Neural progenitor cell (in vitro differentiated cells): ENCODE measurements at places on chromosomes 3 and 15. TPM values are rescaled to one million over a fixed set of nuclear protein-coding genes. Genes with fewer than 3 reads are reported as not detected.

Gene GOLGA6L26
- total RNA-seq, result not detected in 2 replicates

Gene KIF15
- total RNA-seq, result 46.2 and 83.4 TPM in 2 replicates

Gene PLA2G4E
- not detected in 2 replicates for total RNA-seq

Gene ZNF621
- 14.3 and 24.8 TPM in 2 replicates for total RNA-seq

Gene CMTM7
- total RNA-seq, result 11.4 and 11.8 TPM in 2 replicates

Gene LYZL4
- not detected in 2 replicates for total RNA-seq

Gene GYG1
- 20.7 and 22.0 TPM in 2 replicates for total RNA-seq

Gene MINDY2
- 15.4 and 25.0 TPM in 2 replicates for total RNA-seq

Gene GREM1
- total RNA-seq, result 2.9 and 4.4 TPM in 2 replicates

GRCh38 chr15:47618241-47618640, 99.1 kb upstream of the SEMA6D start:
- DNase-seq, result peak; percentile 84
- H3K4me3 ChIP-seq, result no peak overlapping the region
- H3K27ac ChIP-seq, result peak overlapping the region; percentile 6
- H3K4me1 ChIP-seq, result peaks cover 46% of the 10 kb centered on the region

DNA sequence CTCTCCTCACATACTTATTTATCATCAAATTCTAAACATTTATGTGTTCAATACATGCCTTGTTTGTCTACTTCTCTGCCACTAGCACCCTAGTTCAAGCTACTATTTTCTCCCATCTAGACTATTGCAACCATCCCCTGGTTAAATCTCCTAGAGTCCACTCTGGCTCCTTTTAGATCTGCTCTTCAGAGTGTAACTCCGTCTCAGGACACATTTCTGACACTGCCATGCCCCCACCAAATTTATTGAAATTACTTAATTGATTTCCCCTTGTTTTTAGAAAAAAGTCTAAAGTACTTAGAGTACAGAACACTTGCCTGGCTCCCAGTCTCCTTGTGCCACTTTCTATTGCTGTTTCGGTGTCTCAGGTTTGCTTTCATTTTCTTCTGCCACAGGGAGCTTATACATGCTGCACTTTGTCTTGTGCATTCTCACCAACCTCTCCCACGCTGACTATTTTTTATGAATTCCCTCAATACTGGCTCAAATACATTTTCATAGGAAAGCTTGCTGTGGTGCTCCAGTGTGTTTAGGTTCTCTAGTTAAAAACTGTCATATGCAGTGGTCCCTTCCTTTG, 792.3 kb downstream of the DIPK2A start:
- H3K4me3 ChIP-seq, result no peak overlapping the region
- no peaks in the 10 kb centered on the region for H3K27me3 ChIP-seq
- H3K4me1 ChIP-seq, result no peaks in the 10 kb centered on the region

GRCh38 chr15:40986820-40987219, 33.5 kb downstream of the CHAC1 start:
- H3K27ac ChIP-seq, result no peak overlapping the region
- DNase-seq, result no peak
- no peak overlapping the region for H3K4me3 ChIP-seq
- no peaks in the 10 kb centered on the region for H3K27me3 ChIP-seq

- H3K27ac ChIP-seq, result no peak overlapping the region
- no peaks in the 10 kb centered on the region for H3K36me3 ChIP-seq
- H3K4me1 ChIP-seq, result no peaks in the 10 kb centered on the region
- no peaks in the 10 kb centered on the region for H3K27me3 ChIP-seq
Measured at GRCh38 chr3:190217081-190217480, 96.4 kb upstream of the P3H2 start.

GRCh38 chr3:117443014-117443413, 733.4 kb downstream of the TUSC7 start:
- no peak overlapping the region for H3K4me3 ChIP-seq
- DNase-seq, result no peak
- H3K27me3 ChIP-seq, result no peaks in the 10 kb centered on the region
- no peaks in the 10 kb centered on the region for H3K36me3 ChIP-seq
- no peak overlapping the region for H3K27ac ChIP-seq
- H3K4me1 ChIP-seq, result peaks cover 9% of the 10 kb centered on the region

- no peak overlapping the region for H3K27ac ChIP-seq
- H3K4me1 ChIP-seq, result no peaks in the 10 kb centered on the region
- H3K4me3 ChIP-seq, result no peak overlapping the region
- no peak for DNase-seq
- H3K27me3 ChIP-seq, result no peaks in the 10 kb centered on the region
- H3K36me3 ChIP-seq, result no peaks in the 10 kb centered on the region
Measured at GRCh38 chr3:147311716-147312115, 94.6 kb downstream of the ZIC4 start.

DNA sequence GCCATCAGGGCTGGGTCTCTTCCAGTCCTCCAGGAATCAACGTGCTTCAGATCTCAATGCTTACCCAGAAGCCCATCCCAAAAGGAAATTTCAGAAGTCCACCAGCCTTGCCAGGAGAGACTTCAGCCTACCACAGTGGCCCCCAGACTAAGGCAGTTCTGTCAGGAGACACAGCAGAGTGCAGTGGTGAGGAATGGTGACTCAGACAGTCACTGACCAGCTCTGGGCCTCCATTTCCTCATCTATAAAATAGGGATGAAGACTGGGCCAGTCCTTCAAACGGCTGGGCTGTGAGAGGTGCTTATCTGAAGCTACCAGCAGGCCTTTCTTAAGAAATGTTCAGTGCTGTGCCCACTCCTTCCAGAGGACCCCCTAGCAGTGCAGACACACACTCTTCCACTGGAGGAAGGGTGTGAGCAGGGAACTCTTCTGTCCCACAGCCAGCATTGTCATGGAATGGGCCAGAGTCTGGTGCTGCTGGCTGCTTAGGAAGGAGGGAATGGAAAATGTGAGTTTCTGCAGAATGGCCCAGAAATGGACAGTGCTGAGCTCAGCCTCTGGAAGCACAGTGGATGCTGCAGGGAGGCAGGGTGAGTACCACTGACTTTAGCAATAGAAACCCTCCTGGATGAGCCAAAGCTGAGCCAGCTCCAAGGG, 41.6 kb upstream of the DUSP7 start:
- no peak overlapping the region for H3K27ac ChIP-seq
- DNase-seq, result no peak
- no peaks in the 10 kb centered on the region for H3K27me3 ChIP-seq
- H3K4me1 ChIP-seq, result no peaks in the 10 kb centered on the region

DNA sequence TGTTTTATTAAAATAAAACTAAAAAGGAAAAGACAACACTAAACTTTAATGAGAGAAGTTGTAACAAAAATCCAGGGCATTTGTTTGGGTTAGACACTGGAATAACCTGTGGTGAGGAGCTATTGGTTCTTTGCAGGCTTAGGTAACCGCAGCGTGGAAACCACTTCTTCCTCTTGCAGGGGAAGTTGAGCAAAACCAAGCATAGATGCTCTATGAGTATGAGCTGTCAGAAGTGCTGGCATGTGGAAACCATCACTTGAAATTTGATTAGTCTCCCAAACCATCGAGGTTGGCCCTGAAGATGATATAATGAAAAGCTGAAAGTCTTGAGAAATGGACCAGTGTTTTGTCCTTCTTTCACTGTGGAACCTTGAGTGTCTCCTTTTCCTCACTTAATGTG, 127.1 kb upstream of the RBMS3 start:
- no peaks in the 10 kb centered on the region for H3K36me3 ChIP-seq
- peaks cover 16% of the 10 kb centered on the region for H3K4me1 ChIP-seq
- H3K4me3 ChIP-seq, result no peak overlapping the region
- DNase-seq, result no peak
- H3K27me3 ChIP-seq, result no peaks in the 10 kb centered on the region

DNA sequence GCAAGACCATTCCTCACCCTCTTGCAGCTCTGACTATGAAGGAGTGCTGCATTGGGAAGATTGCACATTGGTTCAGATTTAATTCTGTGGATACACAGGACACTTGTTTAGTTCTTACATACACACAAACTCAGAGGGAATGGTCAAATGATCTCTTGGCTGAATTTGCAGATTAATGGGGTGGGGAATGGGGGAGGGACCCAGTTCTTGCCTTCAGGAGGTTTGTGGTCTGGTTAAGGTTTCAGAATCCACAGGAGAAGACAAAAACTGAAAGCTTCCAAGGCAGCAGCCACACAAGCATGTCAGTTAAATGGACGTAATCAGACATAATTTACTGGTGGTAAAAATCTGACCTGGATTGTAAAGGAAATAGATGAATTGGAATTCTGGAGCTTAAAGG, 257.1 kb upstream of the ROPN1 start:
- no peak overlapping the region for H3K4me3 ChIP-seq
- H3K4me1 ChIP-seq, result peaks cover 6% of the 10 kb centered on the region
- DNase-seq, result no peak
- H3K27ac ChIP-seq, result no peak overlapping the region
- no peaks in the 10 kb centered on the region for H3K36me3 ChIP-seq

- no peaks in the 10 kb centered on the region for H3K27me3 ChIP-seq
- no peak overlapping the region for H3K4me3 ChIP-seq
- H3K4me1 ChIP-seq, result peaks cover 9% of the 10 kb centered on the region
- H3K36me3 ChIP-seq, result no peaks in the 10 kb centered on the region
- H3K27ac ChIP-seq, result no peak overlapping the region
Measured at GRCh38 chr3:10599444-10599843, 94.1 kb upstream of the ATP2B2 start.

- H3K36me3 ChIP-seq, result no peaks in the 10 kb centered on the region
- H3K27me3 ChIP-seq, result no peaks in the 10 kb centered on the region
- H3K27ac ChIP-seq, result no peak overlapping the region
- DNase-seq, result no peak
- H3K4me3 ChIP-seq, result no peak overlapping the region
Measured at GRCh38 chr15:91067036-91067435, 33.0 kb upstream of the SV2B start.

- DNase-seq, result no peak
- no peaks in the 10 kb centered on the region for H3K36me3 ChIP-seq
- no peak overlapping the region for H3K27ac ChIP-seq
- no peak overlapping the region for H3K4me3 ChIP-seq
- no peaks in the 10 kb centered on the region for H3K4me1 ChIP-seq
- H3K27me3 ChIP-seq, result no peaks in the 10 kb centered on the region
Measured at GRCh38 chr3:100040451-100041225, 73.7 kb downstream of the FILIP1L start.

GRCh38 chr15:30985081-30985531, 6.3 kb downstream of the MTMR10 start:
- no peak overlapping the region for H3K4me3 ChIP-seq
- H3K27me3 ChIP-seq, result no peaks in the 10 kb centered on the region
- no peak overlapping the region for H3K27ac ChIP-seq
- DNase-seq, result no peak
- peaks cover 2% of the 10 kb centered on the region for H3K4me1 ChIP-seq
- H3K36me3 ChIP-seq, result no peaks in the 10 kb centered on the region

- H3K27me3 ChIP-seq, result no peaks in the 10 kb centered on the region
- no peak overlapping the region for H3K4me3 ChIP-seq
- no peaks in the 10 kb centered on the region for H3K36me3 ChIP-seq
- H3K4me1 ChIP-seq, result peaks cover 48% of the 10 kb centered on the region
- no peak overlapping the region for H3K27ac ChIP-seq
Measured at GRCh38 chr15:97143592-97144376, 813.3 kb downstream of the NR2F2 start.

- H3K36me3 ChIP-seq, result peaks cover 7% of the 10 kb centered on the region
- no peak overlapping the region for H3K4me3 ChIP-seq
- peaks cover 32% of the 10 kb centered on the region for H3K4me1 ChIP-seq
- H3K27me3 ChIP-seq, result no peaks in the 10 kb centered on the region
Measured at GRCh38 chr3:64539451-64540196, 148.2 kb downstream of the ADAMTS9 start.

DNA sequence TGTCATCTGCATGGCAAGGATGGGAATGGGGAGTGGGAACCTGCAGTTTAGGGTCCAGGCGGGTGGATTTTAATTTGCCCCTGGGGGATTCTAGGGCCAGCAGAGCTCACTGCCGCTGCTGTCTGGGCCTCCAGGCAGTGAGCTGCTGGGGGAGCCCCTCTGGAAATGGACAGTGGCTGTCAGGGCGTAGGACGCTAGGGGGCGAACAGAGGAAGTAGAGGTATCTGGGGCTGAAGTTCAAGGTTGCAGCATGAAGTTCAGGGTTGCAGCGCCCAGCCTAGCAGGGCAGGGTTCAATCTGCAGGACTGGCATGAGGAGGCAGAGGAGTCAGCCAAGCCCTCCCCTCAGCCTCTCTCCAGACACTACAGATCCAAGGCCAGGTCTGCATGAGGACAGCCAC, 49.5 kb downstream of the APBA2 start:
- H3K27me3 ChIP-seq, result no peaks in the 10 kb centered on the region
- no peaks in the 10 kb centered on the region for H3K4me1 ChIP-seq
- DNase-seq, result no peak
- H3K36me3 ChIP-seq, result no peaks in the 10 kb centered on the region
- no peak overlapping the region for H3K4me3 ChIP-seq
- no peak overlapping the region for H3K27ac ChIP-seq

DNA sequence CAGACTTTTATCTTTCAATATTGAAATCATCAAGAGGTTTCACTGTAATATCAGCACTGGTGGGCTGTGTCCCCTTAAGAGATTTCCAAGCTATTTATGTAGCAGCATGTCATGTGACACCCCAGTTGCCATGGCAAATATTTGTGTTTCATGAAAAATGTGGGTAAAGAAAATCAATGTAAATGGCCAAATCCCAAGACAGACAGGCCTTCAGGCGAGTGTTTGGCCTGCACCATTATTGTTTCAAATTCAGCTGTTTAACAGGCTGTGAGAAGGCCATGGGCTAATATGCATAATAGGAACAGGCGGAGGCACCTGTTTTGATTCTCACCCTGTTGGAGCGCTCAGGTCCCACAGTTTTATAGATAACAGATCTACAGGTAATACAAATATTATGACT, 104.2 kb downstream of the IQCH start:
- H3K27me3 ChIP-seq, result no peaks in the 10 kb centered on the region
- H3K36me3 ChIP-seq, result no peaks in the 10 kb centered on the region
- peaks cover 7% of the 10 kb centered on the region for H3K4me1 ChIP-seq
- no peak for DNase-seq
- H3K27ac ChIP-seq, result no peak overlapping the region

- H3K27me3 ChIP-seq, result no peaks in the 10 kb centered on the region
- H3K4me3 ChIP-seq, result no peak overlapping the region
- H3K36me3 ChIP-seq, result no peaks in the 10 kb centered on the region
- peak; percentile 73 for DNase-seq
- H3K4me1 ChIP-seq, result peaks cover 14% of the 10 kb centered on the region
- H3K27ac ChIP-seq, result peak overlapping the region; percentile 60
Measured at GRCh38 chr15:88023914-88024313, 232.6 kb downstream of the NTRK3 start.

GRCh38 chr15:68305420-68305871, 27.9 kb downstream of the FEM1B start:
- no peaks in the 10 kb centered on the region for H3K36me3 ChIP-seq
- no peak overlapping the region for H3K27ac ChIP-seq
- H3K4me3 ChIP-seq, result no peak overlapping the region
- no peak for DNase-seq
- H3K27me3 ChIP-seq, result no peaks in the 10 kb centered on the region

DNA sequence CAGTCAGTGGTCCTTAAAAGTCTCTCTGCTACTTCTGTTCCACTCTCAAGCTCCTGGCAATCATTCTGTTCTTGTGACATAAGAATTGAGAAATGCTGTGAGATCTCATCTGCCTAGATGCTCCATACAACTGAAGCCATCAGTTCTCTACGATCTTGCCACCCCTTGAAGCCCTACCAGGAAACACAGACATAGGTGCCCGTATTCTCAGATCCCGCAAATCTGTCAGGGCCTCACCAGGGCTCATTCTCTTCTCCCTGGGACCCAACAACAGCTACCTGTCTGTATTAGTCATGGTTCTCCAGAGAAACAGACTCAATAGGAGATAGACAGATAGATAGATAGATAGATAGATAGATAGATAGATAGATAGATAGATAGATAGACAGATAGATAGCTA, 149.1 kb downstream of the UACA start:
- no peaks in the 10 kb centered on the region for H3K36me3 ChIP-seq
- DNase-seq, result no peak
- no peaks in the 10 kb centered on the region for H3K27me3 ChIP-seq
- H3K4me3 ChIP-seq, result no peak overlapping the region
- H3K27ac ChIP-seq, result no peak overlapping the region
- H3K4me1 ChIP-seq, result no peaks in the 10 kb centered on the region
